ENCODE measurements at places on chromosomes 11 and 22. TPM values are rescaled to one million over a fixed set of nuclear protein-coding genes. Genes with fewer than 3 reads are reported as not detected.

- DNase-seq: no peak
These were observed 39.7 kb upstream of the GLYAT start for GRCh38 chr11:58771458-58771855.

- no peak for DNase-seq
These were observed 51.8 kb upstream of the SMTN start for GRCh38 chr22:31029276-31029675.

GRCh38 chr11:17772704-17773600, 38.4 kb downstream of the KCNC1 start:
- no peak for DNase-seq

The TEX12 gene
- 0.39 TPM for polyA plus RNA-seq

The TTC17 gene
- 24.7 TPM for polyA plus RNA-seq

DNA sequence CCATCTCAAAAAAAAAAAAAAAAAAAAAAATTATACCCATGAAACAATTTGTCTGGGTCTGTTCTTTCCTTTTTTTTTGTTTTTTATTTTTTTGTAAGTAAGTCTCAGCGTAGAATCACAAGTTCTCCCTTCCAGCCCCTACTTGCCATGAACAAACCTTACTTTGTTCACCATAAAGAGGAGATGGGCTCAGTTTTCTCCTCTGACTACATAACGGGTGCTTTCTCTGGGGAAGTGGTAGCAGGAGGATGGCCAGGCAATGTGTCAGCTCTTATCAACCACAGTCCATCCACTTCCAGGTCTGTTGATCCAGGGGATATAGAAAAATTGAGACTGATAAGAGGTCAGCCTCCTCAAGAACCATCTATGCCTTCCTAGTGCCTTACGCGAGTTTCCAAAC, 11.0 kb downstream of the ASCC2 start:
- no peak for DNase-seq

DNA sequence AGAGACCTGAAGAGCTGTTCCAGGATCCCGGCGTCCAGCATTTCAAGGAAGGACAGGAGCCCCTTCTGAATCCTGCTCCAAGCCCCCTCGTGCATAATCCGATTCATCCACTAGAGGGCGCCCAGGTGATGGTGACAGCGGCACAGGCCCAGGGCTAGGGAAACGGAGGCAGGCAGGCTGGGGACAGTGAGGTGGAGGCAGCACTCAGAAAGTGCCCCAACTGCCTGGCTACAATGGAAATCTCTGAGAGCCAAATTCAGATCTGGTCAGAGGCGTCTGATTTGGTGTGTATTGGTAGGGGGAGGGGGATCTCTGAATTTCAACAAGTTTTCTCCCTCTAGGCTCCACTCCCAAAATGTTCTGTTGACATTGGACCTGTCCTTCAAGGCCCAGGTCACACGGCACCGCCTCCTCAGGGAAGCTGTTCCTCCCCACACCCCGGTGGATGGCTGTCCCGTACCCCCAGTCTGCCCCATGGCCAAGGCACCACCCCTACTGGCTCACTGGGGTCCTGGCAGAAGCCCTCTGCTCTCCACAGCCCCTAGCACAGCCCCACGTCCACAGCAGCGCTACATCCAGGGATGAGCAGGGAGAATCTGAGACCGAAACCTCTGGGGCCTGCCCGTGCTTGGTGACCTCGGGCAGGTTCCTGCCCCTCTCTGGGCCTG, 142.9 kb downstream of the CRYBB2 start:
- no peak for DNase-seq

GRCh38 chr22:29947410-29948384, 64.7 kb downstream of the MTMR3 start:
- no peak for DNase-seq

The RBM4B gene
- polyA plus RNA-seq: 32.0 TPM

The LARGE2 gene
- polyA plus RNA-seq: 0.06 TPM

DNA sequence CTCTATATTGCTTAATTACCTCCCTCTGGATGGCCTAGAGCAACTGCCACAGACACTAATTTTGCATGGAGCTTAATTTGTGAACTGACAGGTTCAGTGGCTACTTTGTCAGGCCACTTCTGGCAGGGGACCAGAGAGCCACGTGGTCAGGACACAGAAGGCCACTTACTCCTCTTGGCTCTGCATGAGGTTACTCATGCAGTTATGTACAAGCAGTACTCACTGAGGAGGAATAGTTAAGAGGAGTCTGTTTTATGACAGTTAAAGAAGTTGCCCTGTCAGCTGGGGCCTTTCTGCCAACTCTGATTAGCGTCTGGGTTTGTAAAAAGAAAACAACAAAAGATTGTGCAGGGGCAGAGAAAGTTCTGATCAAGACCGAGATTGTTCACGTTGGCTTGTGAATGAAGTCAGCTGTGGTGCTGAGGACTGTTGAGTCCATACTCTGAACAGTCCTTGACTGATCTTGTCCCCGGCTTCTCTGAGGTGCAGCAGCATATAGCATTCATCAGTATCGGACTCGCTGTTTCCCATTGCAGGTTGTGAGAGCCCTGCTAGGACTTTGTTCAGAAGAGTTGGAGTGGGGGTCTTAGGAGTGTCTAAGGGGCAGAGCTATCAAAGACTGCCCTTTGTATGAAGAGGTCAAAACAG, 41.4 kb downstream of the PPFIBP2 start:
- no peak for DNase-seq

The DCDC1 gene
- polyA plus RNA-seq: not detected

- no peak for DNase-seq
These were observed 174.5 kb downstream of the EFCAB6 start for GRCh38 chr22:43637275-43638260.

GRCh38 chr22:38310518-38311322, 6.5 kb downstream of the CSNK1E start:
- DNase-seq: no peak

DNA sequence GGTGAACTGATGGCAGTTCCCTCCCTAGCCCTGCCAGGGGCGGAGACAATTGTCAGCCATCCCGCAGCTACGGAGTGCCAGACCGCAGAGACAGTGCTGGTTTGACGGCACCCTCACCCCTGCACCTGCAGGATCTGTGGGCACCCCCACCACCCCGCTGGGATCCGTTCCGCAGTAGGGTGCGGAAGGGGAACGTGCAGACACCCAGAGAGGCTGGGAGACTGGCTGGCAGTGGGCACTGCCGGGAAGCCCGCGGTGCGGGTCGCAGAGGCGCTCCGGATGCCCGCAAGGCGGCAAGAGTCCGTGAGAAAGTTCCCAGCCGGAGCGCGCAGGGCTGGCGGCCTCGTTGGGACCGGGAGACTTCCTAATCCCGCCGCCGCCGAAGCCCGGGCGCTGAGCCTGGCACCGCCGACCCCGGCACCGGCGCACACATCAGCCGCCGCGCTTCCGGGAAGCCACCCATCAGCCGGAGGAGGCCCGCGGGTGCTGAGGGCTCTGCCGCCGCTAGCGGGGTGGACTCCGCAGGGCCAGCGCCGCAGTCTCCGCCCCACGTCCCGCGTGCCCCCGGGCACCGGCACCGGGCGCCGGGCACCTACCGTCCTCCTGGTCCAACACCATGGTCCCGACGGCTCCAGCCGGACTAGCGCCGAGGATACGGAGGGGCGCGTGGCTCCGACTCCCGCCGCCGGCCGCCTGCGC, 4.3 kb upstream of the LMO1 start:
- DNase-seq: no peak

The BACE1 gene
- 0.26 TPM for polyA plus RNA-seq

- no peak for DNase-seq
These were observed 7.7 kb upstream of the MN1 start for GRCh38 chr22:27809226-27809603.

The CLDN5 gene
- polyA plus RNA-seq: 0.11 TPM

All from GM12878 (cell line).